OCI-LY7 (cell line): ENCODE measurements at places on chromosomes 13 and 19.

- no peak for DNase-seq
Measured at GRCh38 chr13:57748096-57748495, 116.6 kb downstream of the PCDH17 start.

GRCh38 chr19:798415-799075 is 1.3 kb downstream of the PTBP1 start:
- peak; percentile 34 for DNase-seq

DNA sequence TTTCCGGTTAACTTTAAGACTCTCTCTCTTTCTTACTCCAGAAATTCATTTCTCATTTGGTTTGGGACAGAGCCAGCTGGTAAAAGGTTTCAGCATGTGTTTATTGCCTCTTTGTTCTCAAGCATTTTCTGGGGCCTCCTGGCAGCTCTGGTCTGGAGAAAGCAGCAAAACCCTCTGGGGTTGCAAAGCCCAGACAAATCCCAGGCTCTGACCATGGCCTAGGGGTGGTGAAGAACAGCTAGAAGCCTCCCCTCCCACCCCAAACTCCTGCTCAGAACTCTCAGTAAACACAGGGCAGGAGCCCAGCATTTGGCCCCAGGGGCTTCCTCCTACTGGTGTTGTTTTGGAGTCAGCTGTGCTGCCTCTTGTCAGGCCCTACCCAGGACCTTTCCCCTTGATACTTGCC is 124.2 kb upstream of the SERP2 start:
- no peak for DNase-seq

DNA sequence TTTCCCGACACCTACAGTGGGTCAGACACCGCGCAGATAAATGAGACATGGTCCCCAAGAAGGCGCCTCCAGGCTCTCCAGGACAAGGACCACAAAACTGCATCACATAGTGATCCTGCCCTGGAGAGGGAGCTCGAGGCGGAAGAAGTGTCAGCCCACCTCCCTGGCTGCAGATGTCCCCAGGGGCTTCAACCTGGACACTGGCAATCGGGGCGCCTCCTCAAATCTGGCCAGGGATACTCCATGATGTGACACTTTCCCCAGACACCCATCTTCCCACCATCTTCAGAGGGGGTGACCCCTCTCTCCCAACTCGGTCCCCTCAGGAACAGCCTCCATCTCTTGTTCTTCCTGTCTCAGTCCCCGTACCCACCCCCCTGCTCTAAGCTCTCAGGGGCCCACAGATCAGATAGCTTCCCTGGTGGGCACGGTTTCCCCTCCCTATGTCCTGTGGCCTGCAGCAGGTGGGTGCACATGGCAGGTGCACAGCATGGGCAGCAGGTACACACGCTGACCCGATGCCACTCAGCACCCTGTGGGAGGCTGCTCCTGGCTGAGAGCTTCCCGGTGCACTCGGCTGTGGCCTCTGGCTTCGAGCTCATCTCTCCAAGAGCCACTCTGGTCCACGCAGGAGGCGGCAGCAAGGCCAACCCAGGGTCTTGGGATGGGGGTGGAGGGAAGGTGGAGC is 61.2 kb downstream of the PEPD start:
- no peak for DNase-seq

DNA sequence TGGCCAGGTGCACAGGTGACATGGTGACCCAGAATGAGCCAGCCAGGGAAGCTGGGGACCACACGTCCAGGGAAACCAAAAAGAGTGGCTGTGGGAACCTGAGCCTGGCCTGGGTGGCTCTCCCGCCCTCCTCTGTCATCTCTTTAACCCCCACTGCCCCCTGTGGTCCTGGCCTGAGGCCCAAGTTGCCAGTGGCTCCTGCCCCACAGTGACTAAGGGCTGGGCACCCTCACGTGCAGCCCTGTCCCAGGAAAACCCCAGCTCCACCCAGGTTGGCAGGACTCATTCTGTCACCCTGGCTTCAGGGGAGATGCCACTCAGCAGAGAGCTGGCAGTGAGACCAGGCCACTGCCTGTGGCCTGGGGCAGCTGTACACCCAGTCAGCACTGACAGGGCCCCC is 30.6 kb upstream of the ISYNA1 start:
- no peak for DNase-seq

GRCh38 chr13:48892053-48892687 is 83.5 kb upstream of the FNDC3A start:
- DNase-seq = no peak

DNA sequence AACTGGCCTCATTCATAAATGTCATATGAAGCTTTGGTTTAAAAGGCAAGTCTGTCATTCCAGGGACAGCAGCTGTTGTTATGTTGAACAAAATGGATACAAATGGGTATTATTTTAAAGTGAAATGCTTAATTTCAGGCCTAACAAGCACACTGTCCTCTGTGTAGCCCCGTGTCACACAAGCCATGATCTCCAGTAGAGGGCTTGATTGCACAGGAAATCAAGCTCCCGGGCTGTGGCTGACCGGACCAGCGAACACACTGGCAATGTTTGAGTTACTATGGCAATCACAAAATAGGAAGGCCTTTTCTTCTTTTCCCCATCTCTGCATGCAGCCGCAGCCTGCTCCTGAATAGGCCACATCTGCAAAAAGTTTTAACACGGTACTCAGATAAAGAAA is 64.0 kb upstream of the GSX1 start:
- DNase-seq = no peak

DNA sequence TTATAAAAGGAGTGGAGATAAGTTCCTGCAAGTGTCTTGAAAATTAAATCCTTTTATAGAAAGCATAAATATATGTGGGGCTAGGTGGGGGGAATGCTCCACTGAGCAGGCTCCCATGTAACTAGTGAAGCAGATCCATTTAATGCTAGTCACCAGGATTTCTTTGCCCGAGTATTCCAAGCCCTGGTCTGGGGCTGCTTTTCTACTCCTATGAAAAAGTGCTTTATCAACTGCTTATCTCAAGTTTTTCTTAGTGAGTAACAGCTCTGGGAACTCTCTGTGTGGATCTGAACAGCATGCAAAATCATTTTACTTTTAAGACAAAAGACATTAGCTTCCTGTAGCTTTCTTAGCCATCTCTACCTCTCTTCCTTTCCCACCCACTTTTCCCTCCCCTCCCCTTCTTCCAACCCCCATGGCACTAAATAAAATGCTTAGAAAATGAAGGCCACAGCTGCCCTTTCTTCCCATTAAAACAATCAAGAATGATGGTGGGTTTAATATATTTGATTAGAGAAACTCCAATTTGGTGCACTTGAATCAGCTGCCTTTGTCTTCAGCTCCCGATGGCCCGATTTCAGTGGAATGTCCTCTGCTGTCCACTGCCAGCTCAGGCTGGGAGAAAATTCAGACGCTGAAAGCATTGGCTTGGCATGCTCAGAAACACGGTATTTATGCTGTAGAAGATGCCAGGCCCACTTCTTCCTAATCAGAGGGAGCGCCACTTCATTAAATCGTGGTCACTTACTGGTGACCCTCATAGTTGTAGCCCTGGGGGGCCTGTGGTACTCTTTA is 475.1 kb downstream of the FOXO1 start:
- DNase-seq = no peak

DNA sequence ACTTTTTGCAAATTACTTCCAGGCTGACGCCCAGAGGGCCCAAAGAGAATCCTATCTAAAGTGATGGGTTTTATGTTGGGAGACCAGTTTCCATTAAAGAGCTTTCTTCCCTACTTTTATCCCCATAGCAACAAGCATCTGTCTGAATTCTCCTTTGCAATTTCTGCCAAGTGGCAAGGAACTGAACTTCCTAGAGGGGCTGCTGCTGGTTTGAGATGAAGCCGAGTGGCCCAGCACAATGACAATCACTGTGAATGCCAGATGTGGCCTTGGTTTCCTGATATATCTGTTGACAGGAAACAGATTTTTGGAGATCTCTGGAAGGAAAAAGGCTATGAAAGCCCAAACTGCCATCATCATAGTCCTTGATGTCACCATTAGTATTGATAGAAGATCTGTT is 198.6 kb downstream of the OXGR1 start:
- no peak for DNase-seq

GRCh38 chr19:46710687-46711086 is 6.2 kb downstream of the PRKD2 start:
- DNase-seq = no peak

DNA sequence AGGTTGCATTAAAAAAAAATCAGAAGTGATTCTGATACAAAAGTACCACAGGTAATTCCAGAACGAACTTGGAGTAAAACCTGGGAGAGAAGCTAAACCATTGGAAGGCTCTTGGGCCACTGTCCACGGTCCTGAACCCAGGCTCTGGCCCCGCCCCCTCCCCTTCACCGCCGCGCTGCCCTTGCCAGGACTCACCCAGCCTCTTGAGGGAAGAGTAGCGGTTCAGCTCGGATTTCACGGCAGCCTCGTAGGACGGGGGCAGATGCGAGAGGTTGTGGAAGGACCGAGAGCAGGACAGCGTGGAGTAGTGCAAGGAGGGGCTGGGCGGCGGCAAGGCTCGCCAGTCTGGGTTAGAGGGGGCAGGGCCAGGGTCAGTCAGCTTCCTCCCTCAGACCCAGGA is 5.7 kb downstream of the SHISA7 start:
- no peak for DNase-seq

DNA sequence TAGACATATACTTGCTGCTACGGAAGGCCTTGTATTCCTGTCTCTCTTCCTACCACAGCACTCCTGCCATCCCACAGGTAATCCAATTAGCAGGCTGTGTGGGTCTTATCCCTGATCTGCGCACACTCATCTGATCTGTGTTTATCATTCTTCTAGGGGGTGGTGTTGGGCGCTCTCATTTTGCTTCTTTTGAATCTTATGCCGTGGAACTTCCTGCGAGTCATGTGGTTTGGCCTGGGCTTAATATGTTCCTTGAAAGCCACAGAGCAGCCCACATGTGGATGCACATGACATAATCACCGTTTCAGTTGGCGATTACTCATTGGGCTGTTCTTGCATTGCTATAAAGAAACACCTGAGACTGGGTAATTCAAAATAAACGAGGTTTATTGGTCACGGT is 7.5 kb downstream of the RASA3 start:
- DNase-seq = no peak

- peak; percentile 66 for DNase-seq
Measured at GRCh38 chr19:43464134-43464775, 1.2 kb downstream of the LYPD3 start.

DNA sequence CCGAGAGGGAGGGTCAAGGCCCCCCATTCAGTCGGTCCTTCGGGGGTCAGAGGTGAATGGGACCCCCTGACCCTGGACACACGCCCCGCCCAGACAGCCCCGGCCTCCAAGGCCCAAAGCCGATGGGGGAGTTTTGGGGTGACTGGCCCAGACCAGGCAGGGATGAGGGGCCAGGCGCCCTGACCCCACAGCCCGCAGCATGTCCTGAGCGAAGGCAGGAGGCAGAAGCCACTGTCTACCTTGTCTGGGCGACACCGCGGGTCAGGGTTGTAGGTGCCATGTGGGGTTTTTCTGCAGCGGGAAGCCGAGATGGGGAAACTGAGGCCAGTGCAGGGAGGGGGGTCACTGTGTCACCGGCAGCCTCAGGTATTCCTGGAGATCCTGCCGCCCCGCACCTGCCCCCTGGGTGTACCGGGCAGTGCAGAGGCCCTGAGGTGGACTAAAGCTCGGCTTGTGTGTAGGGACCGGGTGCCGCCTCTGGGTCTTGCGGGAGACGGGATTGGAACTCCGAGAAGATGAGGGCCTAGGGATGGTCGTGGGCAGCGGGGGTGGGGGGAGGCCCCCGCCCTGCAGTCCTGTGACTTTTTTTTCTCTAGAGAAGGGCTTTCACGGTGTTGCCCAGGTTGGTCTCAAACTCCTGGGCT is 8.5 kb downstream of the ARID3A start:
- no peak for DNase-seq

DNA sequence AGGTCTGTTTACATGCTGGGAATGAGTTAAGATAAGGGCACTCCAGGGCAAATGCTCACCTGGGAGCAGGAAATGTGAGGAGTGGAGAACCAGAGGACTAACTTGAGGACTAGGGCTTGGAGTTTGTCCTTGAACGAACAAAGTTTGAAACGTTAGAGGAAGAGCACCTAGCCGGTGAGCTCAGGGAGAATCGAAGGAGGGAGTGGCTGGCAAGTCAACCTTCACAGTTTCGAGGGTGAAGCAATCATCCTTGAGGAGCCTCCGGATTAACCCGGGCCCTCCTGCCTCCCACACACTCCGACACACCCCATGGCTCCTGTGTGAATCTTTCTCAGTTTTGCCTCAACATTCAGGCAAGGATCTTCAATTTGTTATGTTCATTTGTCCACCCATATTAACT is 58.6 kb downstream of the LMO7 start:
- no peak for DNase-seq

GRCh38 chr13:112333756-112334543 is 42.2 kb upstream of the SPACA7 start:
- no peak for DNase-seq
